ENCODE measurements at places on chromosomes 16 and 17.

- DNase-seq = no peak
These were observed 318.3 kb downstream of the CBLN1 start for GRCh38 chr16:48963306-48963705.

DNA sequence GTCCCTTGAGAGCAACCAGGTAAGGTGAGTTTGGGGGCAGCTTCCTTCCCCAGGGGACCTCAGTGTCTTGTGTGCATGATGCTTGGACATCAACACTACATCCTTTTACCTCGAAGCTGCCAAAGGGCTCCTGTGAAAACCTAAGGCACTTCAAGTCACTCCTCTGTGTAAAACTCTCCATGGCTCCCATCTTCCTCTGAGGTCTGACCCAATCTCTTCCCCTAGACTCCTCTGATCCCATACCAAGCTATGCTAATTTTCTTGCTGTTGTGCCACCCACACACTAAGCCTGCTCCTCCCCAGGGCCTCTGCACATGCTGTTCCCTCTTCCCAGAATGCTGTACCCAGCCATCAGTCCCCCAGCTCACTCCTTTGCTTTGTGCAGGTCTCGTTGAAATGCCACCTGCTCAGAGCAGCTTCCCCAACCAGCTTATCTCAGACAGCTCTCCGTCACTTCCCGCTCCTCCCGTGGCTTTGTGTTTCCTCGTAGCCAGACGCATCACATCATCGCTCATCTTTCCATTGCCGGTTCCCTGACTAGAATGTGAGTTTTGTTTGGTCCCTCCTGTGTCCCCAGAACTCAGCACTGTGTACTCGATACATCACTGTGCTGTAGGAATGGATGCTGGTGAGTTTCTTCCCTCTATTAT, 78.4 kb downstream of the CNGB1 start:
- no peak for DNase-seq

DNA sequence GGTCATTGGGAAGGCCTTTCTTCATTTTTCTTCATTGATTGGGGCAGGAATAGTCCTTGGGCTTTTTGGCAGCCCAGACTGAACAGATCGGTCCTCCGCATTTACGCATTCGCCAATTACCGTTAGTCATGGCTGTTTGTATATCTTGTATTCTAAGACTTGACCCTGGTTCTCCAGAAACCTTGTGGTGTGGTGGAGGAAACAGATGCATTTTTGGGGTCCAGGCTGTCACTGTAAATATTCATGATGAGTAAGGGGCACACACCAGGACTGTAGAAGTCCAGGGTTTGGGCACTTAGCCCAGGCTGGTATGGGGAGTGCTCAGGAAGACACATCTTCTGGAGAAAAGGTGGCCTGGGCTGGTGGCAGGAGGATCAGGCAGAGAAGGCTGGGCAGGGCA, 371.6 kb downstream of the CPPED1 start:
- DNase-seq = no peak

DNA sequence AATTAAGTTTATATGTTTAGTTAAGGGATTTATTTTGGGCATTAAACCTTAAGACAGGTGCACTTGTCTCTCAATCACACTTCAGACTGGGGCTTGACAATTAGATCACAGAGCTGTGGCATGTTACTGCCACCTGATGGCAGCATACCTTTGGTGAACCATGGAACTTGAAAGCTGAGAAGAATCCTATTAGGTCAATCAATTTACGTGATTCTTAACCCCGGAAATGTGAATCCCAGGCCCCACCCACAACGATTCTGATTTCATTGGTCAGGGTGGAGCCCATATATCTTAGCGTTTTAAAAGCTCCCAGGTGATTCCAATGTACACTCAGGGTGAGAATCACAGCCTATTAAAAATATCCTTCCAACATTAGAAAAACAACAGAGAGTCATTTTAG, 91.0 kb downstream of the GSG1L start:
- DNase-seq = peak; percentile 31

- no peak for DNase-seq
These were observed 2.5 kb upstream of the HEATR9 start for GRCh38 chr17:35870906-35871819.

- DNase-seq = no peak
These were observed 15.4 kb upstream of the KRT17 start for GRCh38 chr17:41639492-41640473.

- DNase-seq = no peak
These were observed 31.4 kb downstream of the STX8 start for GRCh38 chr17:9544221-9544620.

- no peak for DNase-seq
These were observed 10.1 kb downstream of the COPZ2 start for GRCh38 chr17:48027322-48027981.

DNA sequence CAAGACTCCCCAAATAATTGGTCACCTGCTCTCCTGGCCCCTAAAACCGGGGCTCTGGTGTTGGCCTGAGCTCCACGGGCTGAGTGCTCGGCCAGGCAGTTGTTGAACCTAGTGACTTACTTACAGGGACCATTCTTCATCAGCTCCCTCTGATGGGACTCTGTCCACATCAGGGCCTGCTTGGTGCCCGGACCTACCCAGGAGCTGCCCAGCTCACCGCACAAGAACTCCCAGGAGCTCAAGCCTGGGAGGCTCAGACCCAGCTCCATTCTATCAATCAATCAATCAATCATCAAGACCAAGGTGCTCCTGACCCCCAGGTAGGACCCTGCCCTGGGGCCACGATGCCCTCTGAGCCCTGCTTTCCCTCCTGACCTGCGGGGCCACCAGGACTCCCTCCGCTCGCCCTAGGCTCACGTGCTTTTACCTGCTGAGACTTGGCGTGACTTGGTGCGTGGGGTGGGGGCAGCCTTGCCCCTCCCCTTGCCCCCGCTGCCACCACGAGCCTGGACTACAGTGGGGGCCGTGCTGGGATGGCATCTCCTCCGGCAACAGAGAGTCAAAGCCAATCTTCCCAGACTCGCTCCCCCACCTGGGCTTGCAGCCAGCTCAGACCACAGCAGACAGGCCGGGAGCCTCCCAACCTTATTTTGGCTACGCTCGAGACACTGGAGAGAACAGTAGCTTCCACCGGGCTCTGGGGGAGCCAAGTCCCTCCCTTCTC, 15.7 kb downstream of the IL34 start:
- no peak for DNase-seq

- DNase-seq = no peak
These were observed 193.8 kb upstream of the CACNG3 start for GRCh38 chr16:24062270-24062817.

DNA sequence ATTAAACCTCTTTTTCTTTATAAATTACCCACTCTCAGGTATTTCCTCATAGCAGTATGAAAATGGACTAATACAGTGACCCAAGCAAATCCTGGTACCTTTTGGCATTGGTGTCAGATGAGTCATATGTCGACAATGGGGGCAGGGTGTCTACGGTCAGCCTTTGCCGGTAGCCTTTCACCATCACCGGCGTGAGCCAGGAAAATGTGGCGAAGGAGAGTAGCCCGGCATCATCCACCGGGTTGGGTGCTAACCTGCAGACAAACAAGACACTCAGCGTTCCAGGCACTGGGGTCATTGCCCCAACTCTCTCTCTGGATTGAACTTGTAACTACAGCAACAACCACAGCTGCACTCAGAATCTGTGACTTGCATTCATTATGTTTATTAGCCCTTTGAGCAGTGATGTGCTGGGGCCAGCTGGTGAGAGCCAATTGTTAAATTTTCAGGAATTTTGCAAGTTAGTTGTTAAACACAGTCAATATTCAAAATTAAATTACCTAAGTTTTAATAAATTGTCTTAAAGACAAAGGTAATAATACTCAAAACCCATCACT, 11.9 kb downstream of the ABCC12 start:
- DNase-seq = no peak

GRCh38 chr17:77734371-77735080, 224.0 kb upstream of the TNRC6C start:
- peak; percentile 83 for DNase-seq

GRCh38 chr16:56658327-56658875, 642 bp downstream of the MT1F start:
- DNase-seq = no peak

GRCh38 chr17:75111777-75112335, 2.1 kb downstream of the ARMC7 start:
- DNase-seq = no peak

- DNase-seq = no peak
These were observed 29.3 kb upstream of the RCVRN start for GRCh38 chr17:9934331-9934730.

GRCh38 chr16:23823475-23824384, 12.1 kb upstream of the PRKCB start:
- DNase-seq = peak; percentile 6

GRCh38 chr17:48374650-48375230, 55.3 kb downstream of the SKAP1 start:
- DNase-seq = peak; percentile 16

DNA sequence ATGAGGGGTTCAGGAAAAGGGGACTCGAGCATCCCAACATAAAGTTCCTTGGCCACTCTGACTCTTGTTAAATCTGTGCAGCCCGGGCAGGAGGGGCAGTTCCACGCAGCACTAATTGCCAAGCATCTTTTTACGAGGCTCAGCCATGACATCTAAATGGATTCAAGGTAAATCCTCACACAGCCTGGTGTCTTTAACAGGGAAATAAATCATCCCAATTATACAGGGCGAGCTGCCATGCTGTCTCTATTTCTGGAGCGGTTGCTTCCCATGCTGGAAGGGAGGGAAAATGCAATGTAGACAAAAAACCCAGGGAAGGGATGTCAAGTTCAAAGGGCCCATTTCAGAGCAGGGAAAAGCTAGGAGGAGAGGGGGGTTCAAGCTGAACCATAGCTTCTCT, 110.0 kb downstream of the GAS7 start:
- DNase-seq = no peak

- DNase-seq = no peak
These were observed 28.5 kb downstream of the DYNLL2 start for GRCh38 chr17:58111676-58112075.

- DNase-seq = peak; percentile 23
These were observed 27.0 kb upstream of the NTN1 start for GRCh38 chr17:8994319-8994718.

- DNase-seq = no peak
These were observed 109.7 kb downstream of the ADCY9 start for GRCh38 chr16:4006397-4006999.

- no peak for DNase-seq
These were observed 12.1 kb upstream of the NLK start for GRCh38 chr17:28030386-28030785.

DNA sequence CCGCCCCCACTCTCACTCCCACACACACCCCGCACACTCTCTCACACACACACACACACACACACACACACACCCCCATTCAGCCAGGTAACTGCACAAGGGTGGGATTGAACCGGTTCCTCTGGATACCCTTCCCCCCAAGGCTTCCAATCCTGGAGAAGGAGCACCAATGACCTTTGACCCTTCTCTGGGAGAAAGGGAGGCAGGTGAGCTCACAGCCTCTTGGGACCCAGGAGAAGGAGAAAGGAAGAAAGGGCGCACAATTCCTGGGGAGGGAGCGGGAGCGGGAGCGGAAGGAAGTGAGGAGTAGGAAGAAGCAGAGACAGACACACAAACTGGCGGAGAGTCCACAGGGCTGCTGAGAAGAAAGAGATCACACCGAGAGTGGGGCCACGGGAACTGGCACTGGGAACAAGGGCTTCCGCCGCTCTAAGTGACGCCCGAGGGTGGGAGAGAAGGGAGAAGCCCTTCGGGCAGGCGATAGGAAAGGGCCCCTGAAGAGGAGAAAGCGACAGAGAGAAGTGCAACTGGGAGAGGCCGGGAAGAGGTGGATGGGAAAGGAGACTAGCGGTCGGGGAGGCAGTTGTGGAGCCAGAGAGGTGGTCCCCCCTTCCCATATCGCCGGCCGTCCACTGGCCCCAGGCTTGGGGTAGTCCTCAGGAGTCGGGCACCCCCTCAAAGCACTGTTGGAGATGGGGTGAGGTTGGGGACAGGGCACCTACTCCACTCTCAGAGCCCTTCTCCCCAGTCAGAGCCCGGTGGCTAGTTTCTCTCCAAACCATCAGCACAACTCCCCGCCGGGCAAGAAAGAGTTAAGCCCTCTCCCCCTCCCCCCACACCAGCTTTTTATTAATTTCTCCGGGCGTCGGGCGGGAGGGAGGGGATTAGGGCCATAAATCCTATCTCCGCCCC, 1.3 kb downstream of the SAMD14 start:
- no peak for DNase-seq

GRCh38 chr16:86956437-86956836, 360.8 kb downstream of the C16orf95 start:
- DNase-seq = no peak

GRCh38 chr17:82862737-82863382, 23.0 kb upstream of the ZNF750 start:
- DNase-seq = no peak

DNA sequence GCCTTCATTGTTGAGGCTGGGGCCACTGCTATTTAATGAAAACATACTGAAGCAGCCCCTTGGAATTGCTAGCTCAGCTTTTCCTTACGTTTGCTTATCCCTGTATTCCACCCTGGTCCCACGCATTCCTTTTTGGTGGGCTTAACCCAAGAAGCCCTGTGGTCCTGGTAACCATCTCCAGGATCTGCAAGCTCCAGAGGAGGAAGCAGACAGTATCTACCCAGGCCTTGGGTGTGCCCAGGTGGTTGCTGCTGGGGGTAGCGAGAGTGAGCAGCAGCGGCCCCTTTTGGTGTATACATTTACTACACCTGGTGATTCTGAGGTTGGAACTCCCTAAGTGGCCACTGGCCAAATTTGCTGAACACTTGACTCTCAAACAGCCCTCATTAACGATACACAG, 97.7 kb downstream of the CBLN1 start:
- DNase-seq = no peak

GRCh38 chr17:53818271-53818670, 4.5 kb upstream of the KIF2B start:
- DNase-seq = no peak

- DNase-seq = peak; percentile 62
These were observed 31.5 kb downstream of the QPRT start for GRCh38 chr16:29710227-29711219.

DNA sequence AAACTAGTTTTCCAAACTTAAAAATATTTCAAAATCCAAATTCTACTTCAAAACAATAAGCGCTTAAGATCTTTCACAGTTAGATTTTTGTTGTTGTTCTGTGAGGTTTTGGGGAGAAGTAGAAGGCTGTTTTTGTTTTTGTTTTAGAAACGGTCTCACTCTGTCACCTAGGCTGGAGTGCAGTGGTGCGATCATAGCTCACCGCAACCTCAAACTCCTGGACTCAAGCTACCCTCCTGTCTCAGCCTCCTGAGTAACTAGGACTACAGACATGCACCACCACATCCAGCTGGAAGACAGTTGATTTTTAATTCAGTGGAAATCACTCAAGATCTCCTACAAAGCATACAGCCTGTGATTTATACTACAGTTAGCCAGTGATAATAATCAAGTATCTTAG, 2.7 kb downstream of the SHCBP1 start:
- no peak for DNase-seq

- no peak for DNase-seq
These were observed 7.2 kb downstream of the TIMM22 start for GRCh38 chr17:1003972-1004768.

DNA sequence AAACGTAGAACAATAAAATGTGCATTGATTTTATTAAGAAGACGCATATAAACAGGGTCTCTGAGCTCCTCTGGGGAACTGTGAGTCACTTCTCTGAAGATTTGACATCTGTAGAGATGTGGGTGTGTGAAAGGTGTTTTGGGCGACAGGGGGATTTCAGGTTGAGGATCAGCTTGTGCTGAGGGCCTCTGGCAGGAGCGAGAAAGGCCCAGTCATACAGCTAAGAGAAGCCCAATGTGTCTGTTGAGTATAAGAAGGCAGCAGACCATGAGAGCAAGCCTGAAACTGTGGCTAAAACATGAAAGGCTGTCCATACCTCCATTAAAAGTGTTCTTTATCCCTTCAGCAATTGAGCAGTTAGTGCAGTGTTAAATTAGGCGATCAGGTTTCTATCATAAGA, 406.5 kb upstream of the MON1B start:
- DNase-seq = no peak
